Breast epithelium (tissue), 4 donors: ENCODE measurements at places on chromosomes 4 and X. TPM values are rescaled to one million over a fixed set of nuclear protein-coding genes. Genes with fewer than 3 reads are reported as not detected.

DNA sequence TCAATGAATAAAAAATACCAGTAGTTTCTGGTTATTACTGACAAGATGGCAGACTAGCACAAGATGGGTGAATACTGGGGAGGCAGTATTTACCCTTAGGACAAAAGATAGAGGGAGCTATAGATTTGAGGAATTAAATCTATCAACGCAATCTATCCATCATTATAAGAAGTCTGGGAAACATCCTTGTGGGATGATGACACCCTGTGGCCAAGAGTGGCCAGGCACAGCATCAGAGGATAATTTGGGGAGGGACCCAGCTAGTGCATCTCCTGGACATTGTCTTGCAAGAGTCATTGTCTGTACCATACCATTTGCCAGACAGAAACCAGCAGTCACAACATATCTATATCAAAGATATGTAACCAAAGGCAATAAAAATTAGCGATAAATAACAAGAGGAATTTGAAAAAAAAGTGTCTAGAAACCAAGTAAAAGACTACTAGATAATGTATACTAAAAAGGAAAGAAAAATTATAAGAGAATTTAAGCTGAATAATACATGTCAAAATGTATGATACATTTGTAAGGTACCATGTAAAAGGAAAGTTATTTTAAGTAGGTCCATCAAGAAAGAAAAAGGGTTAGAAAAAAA is 22.9 kb downstream of the KCTD8 start:
- no peak overlapping the region for H3K4me3 ChIP-seq
- no peaks in the 10 kb centered on the region for H3K4me1 ChIP-seq
- no peak overlapping the region for H3K27ac ChIP-seq
- DNase-seq, result no peak
- H3K36me3 ChIP-seq, result no peaks in the 10 kb centered on the region

DNA sequence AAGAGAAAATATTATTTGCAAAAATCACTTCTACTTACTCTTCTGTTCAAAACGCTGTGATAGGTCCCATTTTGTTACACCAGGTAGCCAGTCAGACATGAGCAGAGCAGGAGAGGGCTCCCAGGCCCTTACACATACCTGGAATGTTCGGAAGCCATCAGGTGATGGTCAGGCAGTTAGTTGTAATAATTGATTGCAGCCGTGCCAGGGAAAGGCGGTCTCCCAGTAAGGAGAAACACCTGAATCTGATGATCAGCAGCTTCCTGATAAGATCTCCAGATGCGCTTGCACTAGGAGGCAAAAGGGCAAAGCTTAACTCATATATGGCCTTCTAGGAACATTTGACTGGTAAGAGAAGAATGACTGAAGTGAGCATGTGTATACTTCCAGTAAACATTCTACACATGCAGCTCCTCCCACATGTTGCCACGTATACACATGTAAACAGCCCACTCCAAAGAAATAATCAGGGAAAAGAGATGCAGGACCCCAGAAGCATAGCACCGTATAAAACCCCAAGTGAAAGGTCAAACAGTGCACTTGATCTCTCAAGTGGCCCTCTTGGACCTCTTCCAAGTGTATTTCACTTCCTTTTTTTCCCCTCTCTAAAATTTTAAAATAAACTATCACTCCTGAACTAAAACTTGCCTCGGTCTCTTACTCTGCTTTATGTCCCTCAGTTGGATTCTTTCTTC is 1338.0 kb downstream of the FSTL5 start:
- no peaks in the 10 kb centered on the region for H3K27me3 ChIP-seq
- DNase-seq, result no peak
- no peak overlapping the region for H3K27ac ChIP-seq
- no peaks in the 10 kb centered on the region for H3K4me1 ChIP-seq
- no peak overlapping the region for H3K4me3 ChIP-seq
- H3K36me3 ChIP-seq, result no peaks in the 10 kb centered on the region

DNA sequence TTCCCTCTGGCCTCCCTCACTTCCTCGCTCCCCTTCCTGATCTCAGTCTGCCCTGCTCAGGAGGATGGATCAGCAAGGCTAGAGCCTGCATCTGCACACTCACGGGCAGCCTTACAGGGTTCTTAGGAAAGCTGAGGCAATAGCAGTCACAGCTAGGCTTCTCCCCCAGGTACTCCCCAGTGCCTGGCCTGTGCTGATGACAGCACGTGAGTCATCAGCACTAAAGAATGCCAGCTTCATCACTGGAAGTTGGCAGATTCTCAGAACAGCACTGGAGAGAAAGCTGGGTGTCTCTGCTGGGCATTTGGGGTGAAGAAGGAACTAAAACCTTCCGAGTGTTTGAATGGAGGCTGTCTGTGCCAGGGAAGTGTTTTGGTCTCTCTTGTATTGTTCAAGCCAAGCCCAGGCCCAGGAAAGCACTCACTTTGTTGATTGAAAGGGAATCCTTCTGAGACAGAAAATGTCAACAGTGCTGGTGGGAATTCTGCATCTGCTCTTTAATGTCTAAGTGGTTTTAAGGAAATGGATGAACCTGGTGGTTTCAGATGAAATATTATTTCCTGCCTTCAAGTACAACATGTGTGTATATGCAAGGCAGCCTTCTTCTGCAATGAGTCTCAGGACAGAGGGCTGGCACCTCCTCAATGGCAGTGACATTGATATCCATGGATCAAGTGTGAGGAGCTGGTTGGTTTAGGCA is 73.0 kb upstream of the SCOC start:
- H3K4me3 ChIP-seq, result no peak overlapping the region
- no peak overlapping the region for H3K27ac ChIP-seq
- no peaks in the 10 kb centered on the region for H3K4me1 ChIP-seq

FRG2 gene
- not detected for total RNA-seq
